ENCODE measurements at places on chromosomes 5 and 9.
A peak's percentile ranks its signal among the peaks of the same experiment; 100 is the strongest.

DNA sequence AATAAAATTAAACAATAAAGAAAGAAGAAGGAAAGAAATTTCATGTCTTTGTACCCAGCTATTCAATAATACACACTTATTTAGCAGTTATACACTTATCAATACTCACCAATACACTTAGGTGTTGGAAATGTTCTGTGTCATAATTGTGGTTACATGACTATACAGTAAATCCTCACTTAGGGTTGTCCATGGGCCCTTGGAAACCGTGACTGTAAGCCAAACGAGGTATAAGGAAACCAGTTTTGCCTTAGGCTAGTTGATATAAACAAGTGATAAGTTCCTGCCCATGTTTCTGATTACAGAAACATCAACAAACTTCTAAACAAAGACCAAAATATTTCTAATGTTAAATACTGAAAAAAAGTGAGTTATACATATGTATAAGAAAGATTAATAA lies 10.0 kb upstream of the SLCO4C1 start:
- no peak for DNase-seq

DNA sequence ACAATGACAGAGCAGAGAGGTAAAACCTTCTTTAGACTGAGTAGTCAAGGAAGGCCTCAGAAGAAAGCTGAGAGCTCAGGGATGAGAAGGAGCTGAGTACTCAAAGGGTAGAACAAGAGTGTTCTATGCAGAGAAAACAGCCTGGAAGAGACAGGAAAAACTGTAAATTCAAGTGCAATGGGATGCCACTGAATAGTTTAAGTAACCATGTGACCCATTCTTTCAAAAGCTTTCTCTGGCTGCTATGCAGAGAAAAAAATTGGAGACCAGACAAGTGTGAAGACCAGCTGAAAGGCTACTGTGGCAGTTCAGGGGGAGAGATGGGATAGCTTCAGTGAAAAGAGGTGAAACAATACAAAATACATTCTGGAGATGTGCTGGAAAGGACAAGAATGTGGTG lies 61.3 kb upstream of the RNF38 start:
- DNase-seq: no peak

DNA sequence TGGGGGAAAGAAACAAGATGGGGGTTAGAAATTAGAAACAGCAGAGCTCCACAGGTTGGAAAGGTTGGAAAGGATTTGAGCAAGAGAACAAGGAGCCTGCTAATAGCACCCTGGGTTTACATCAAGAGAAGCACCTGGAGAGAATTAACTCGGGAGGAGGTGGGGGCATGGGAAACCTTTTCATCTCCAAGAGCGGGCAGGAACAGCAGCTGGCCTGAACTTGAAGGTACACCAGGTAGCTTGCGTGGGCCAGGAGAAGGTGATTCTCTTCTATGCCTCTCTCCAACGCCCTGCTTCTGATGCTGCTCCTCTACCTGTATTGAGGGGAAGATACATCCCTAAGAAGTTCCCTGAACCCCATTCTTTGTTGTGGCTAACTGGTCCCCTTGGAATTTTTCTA lies 37.1 kb upstream of the GLRX start:
- no peak for DNase-seq

- no peak for DNase-seq
These were observed 148.3 kb downstream of the ENC1 start for GRCh38 chr5:74492230-74492629.

GRCh38 chr9:123358181-123358905 lies 2.3 kb downstream of the CRB2 start:
- DNase-seq: no peak

DNA sequence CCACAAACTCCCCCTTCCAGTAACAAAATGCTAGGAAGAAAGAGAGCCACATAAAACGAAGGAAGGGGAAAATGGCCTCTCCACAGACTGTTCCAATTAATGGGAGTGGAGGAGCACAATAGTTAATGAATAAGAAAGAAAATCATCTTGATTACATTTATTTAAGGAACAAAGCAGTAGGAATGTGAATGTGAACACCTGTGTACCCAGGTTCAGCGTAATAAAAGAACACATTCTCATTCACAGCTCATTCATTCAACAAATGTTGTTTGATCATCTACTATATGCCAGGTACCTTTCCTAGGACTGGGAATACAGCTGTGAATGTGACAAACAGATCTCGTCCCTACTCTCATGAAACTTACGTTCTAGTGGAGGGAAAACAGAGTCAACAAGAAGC lies 35.7 kb downstream of the SIL1 start:
- no peak for DNase-seq

DNA sequence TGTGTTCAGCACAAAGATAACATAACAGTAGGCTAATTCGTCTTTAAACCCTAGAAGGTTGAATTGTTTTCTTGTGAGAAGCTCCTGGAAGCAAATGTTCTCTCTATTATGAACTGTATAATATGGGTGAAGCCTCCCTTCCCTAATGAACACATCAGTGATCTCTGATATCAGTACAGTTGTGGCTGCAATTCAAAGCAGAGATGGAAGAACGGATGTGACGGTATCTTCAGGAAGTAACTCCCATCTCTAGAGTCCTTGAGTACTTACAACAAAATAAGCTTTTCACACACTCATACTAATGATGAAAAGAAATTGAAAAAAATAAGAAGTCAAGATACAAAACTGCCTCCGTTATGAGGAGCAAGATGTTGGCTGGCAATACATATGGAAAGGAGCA lies 4.5 kb downstream of the HCN1 start:
- DNase-seq: no peak

- no peak for DNase-seq
These were observed 160.5 kb downstream of the FGF18 start for GRCh38 chr5:171579976-171580411.

DNA sequence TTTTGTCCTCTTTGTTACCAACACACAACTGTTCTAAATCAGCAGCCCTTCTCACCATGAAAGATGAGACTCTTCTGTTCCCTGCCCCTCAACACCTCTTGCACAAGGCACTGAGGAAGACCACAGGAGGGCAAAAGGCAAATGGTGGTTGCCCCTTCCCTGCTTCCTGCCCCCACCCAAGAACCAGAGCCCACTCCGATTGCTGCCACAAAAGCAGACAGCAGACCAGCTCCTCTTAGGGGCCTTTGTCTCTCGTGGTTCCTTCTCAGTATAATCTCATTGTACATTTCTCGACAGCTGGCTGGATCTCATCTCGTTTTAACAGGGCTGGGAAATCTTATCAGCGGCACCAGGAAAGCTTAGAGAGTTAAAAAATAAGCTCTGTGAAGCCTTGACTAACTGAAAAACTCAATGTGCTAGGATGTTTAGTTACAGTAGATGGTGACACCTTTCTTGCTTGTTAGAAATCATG lies 1.1 kb downstream of the MVB12B start:
- DNase-seq: no peak

GRCh38 chr9:134366223-134367031 lies 40.2 kb downstream of the RXRA start:
- DNase-seq: peak; percentile 77

DNA sequence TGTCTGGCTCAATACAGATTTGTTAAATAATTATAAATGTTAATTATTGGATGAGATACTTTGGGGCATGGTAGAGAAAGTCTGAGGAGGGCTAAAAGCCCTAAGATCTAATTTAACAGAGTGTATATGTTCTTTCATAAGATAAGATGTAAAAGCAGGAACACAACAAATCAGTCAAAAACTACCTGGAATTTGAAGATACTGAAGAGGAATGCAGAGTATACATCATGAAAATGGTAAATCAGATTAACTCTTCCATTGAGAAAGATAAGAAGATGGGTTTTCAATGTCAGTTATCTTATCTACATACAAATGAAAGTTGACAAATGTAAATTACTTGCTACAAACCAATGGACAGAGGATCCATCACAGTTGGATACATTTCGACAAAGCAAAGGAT lies 107.3 kb upstream of the NFIB start:
- DNase-seq: no peak
